Stimulated activated CD8-positive, alpha-beta memory T cell treated with anti-CD3 and anti-CD28 coated beads, Interleukin-15, amount 100 ng/mL, for 4 hours (primary cell): ENCODE measurements at places on chromosomes 6 and 20.

DNA sequence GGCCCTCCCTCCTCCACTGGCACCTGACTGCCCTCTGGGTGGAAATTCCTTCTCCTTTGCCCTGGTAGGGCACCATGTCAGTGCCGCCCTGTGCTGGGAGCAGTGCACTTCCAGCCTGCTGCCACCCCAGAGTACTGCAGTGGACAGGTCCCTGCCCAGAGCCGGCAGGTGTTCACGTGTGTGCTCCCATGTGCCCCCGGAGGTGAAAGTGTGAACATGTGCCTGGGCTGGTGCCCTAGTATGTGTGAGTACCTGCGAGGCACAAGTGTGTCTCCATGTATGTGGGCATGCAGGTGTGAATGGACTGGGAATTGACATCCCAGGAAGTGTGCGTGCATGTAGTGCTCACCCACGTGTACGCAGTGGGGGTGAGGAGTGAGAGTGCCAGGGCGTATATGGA, 29.4 kb downstream of the SDCBP2 start:
- DNase-seq, result no peak

DNA sequence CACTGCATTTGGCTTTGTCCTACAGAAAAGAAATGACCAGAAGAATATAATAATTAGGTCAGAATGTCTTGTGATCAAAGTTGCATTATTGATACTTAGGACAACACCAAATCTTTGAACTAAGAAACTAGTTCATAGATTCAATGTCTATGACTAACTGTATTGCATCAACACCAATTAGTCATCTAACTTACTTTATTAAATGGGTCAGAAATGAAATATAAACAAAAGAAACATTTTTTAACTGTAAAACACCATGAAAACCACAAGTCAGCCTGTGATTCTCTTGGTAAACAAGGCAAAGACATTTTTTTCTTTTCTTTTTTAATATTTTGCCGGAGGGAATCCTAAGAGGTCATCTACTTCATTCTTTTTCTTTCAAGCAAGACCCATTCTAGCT, 114.1 kb upstream of the HDDC2 start:
- DNase-seq, result no peak

GRCh38 chr20:1263853-1264252, 2.2 kb upstream of the SNPH start:
- DNase-seq, result no peak

DNA sequence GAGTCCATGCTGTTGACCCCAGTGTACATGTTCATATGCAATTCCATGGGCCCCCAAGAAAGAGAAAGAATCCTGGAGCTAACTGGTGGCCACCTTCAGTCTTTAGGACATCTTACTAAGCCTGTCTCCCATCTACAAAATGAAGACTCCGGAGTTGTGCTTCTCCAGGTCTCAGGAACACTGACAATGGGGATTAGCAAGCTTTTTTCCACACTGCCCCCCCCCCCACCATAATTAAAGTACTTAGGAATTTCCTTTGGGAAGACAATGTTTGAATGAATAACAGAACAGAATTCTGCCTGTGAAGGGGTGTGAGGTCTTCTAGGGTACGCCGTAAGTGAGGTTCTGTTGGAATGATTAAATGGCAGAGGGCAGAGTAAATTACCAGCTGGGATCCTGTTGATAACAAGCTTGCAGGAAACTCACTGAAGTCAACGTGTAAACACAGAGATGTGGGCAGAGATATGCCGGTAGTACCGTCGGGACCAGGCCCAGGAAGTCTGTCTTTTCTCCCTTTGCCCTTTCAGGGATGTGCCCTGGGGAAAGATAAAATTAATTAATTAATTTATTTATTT, 63.1 kb downstream of the ANKRD6 start:
- DNase-seq, result no peak

GRCh38 chr6:126767711-126768110, 350.8 kb upstream of the RSPO3 start:
- DNase-seq, result no peak

GRCh38 chr6:127950566-127951145, 49.8 kb upstream of the THEMIS start:
- DNase-seq, result no peak

GRCh38 chr6:43883847-43884651, 114.0 kb downstream of the VEGFA start:
- no peak for DNase-seq

DNA sequence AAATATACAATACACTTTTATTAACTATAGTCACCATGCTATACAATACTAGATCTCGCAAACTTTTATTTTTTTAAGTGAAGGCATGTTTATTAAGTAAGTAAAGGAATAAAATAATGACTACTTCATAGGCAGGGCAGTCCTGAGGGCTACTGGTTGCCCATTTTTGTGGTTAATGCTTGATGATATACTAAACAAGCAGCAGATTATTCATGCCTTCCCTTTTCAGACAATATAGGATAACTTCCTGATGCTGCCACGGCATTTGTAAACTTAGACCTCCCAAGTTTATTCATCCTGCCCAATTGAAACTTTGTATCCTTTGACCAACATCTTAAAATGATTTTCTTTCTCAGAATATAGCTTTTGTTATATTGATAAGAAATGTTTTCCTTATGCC, 24.7 kb upstream of the HIVEP1 start:
- no peak for DNase-seq

DNA sequence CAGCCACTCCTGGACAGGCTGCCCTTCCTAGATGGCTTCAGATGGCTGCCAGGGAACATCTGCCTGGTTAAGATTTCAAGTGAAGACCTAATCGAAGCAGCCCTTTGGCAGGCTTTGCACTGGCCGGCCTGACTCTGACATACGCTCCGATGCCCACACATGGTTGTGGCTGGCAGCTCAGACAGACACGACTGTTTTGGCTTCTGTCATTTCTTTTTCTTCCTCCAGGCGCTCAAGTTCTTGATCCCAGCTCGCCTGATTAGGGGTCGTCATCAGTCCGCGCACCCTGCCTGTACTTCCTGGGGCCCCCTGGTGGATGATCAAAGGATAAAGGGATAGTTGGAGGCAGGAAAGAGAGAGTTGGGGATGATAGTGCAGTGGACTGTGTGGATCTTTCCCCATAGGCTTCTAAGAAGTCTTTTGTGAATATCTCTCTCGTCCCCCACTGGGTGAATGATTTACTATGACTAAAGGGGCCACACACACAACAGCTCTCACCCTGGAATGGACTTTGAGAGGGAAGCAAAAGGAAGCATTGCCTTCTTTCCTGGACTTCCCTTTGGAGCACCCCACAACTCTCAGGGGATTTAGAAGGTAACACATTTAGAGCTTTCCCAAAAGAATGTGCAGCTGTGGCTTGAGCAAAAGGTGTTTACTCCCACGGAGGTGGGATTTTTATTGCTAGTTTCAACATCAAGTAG, 21.4 kb upstream of the TRAM2 start:
- DNase-seq, result no peak

DNA sequence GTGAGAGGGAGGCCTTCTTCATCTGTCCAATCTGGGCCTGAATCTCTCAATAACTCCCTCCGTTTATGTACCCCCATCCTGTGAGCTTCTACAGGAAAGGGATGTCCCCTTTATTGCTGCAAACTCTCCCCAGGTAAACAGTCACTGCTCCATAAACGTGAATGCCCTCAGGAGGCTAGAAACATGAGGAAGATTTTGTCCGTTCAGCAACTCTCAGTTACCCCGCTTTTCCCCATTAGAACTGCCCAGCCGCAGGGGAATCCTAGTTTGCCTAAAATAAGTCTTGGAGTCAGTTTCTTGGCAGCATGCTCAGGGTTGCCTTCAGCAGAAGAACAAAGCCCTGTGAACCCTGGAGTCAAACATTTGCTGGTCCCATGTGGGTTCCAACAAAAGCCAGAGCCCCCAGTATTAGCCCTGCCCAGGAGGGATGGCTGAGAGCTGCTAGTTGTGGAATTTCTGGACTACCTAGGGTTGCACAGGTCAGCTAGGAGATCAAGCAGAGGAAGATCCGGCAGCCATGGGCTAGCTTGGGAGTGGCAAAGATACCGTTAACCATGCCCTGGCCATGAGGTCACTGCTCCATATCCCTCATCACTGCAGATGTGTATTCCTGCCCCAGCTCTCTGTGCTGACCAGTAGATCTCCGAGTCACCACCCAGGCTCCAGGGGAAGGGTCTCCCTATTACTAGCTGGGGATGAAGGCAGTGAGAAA, 640 bp downstream of the LRRN4 start:
- no peak for DNase-seq

GRCh38 chr6:84902354-84902928, 138.0 kb upstream of the TBX18 start:
- DNase-seq, result no peak

DNA sequence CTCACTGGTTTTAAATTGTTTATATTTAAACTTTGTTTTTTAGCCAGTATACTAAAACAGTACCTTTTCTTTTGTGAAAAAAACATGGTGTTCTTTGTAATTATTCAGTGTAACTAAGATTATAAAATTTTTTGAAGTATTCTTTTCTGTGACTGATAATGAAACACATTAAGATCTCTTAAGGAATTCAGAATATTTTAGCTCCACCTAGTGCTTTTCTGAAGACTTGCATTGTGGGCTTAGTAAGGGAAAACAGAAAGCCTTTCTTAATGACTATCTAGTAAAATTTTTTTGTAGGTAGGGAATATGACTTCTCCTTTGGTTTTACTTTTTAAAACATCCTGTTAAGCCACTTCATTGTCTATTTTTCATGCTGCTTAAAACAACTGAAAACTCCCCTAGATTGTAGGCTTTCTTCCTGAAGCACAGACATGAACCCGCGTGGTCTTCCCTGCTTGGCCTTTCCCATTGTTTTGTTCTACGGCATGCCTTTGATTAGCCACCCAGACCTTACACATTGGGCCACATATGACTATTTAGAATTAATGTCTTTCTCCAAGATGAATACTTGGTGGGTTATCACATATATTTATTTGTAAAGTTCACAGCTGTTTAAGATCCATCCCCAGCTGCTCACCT, 72.1 kb downstream of the AFDN start:
- DNase-seq, result no peak

DNA sequence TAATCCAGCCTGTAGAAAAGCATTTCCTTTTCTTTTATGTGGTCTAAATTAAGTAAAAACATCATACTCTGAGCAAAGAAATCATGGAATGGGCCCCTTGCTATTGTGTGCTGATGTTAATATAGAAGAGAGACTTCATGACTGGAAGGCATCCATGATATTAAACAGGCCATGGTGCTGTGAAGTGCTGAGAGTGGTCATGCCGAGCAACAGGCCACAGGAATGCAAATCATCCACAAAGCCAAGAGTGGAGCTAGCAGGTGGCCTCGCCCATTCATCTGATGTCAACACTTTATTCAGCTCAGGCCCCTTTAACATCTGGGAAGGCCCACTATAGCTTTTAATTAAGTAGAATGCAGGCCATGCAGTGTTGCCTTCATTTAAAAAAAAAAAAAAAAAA, 115.2 kb upstream of the HMGCLL1 start:
- DNase-seq, result no peak

DNA sequence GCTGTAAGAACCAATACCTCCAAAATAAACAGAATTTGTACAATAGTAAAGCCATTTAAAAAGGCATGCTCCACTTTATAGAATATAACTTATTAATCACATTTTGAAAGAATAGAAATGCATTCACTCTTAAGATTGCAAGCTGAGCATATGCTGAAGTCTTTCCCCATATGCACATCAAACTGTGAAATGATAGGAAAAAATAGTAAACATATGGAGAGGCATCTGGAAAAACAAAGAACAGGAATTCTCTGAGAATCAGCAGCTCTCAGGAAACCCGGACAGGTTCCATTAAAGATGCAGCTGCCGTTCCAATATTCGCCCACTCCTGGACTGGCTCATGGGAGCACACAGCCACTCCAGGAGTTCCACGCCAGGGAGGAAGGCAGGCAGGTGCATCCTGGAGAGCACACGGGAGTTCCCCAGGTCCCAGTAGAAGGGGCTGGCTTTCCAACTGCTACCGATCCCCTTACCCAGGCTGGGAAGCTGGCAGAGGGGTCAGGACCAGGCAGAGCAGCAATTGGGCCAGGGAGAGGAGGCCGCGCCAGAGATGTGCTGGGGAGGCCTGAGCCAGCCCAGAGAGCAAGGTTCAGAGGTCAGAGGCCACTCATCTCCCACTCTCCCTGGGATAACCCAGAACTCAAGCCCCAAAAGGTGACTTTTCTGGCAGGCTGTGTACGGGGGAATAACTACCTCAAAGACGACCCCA, 111.1 kb downstream of the DLL1 start:
- no peak for DNase-seq

DNA sequence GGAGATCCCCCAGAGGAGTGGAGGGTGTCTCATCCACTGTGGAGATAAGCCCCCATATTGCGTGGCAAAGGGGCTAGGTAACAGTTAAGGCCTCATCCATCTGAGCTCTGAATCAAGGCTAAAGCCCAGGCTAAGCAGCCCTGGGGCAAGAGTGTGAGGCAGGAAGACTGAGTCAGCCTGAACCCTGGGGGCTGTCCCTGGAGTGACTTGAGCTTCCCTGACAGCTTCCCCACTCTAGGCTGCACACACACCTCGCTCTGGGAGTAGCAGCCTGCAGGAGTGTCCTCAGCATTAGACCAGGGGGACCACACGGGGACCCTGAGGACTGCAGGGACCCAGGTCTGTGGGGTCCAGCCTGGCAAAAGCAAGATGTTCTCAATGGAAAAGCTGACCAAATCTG, 27.9 kb downstream of the UBD start:
- DNase-seq, result no peak

DNA sequence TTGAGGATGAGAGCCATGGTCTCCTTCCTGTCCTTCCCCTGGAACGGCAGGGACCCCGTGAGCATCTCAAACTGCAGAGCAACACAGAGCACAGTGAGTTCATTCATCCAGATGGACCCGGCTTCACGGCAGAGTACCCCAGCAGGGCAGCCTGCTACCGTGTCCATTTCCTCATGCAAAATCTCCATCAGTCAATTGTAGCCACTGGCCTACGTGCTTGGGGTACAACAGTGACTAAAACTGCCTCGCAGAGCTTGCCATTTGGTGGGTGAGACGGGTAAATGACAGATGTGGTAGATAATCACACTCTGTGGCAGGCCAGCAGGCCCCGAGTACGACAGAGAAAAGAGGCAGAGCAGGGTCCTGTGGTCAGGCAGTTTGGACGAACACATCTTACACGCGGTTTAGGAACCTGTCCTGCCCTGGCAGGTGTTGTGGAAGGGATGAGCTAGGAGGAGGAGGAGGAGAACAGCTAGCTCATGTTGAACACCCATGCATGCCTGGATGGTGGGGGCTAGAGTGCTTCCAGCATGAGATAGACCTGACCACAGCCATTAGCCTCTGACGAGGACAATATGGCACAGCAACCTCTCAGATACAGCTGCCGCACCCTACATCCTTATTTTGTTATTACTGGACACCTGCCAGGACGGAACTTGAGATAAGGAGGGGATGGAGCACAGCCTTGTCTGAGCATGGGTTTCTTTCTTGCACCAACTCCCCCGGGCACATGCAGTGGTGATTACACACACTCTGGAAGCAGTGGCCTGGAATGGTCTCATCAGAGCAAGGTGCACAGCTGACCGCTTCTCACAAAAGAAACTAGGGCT, 95.6 kb downstream of the RAMACL start:
- no peak for DNase-seq

- DNase-seq, result no peak
Measured at GRCh38 chr6:13593103-13593502, 18.7 kb downstream of the SIRT5 start.
